RWPE2 (cell line): ENCODE measurements at places on chromosomes 2 and 18.

DNA sequence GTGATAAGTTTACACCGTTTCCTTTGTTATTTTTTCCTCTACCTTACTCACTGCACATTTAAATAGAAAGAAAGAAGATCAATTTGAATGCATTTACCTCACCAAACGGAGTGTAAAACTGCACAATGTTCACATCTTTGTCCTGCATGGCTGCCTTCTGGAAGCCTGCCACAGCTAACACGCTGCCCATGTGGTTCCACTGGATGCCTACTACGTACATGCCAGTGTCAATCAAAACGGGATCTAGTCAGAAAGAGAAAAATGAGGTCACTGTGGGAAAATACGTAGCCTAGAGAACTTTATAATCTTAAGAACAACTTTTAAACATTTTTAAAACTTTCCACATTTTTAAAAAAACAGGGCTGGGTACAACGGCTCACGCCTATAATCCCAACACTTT lies 16.4 kb downstream of the WDR35 start:
- DNase-seq, result no peak

DNA sequence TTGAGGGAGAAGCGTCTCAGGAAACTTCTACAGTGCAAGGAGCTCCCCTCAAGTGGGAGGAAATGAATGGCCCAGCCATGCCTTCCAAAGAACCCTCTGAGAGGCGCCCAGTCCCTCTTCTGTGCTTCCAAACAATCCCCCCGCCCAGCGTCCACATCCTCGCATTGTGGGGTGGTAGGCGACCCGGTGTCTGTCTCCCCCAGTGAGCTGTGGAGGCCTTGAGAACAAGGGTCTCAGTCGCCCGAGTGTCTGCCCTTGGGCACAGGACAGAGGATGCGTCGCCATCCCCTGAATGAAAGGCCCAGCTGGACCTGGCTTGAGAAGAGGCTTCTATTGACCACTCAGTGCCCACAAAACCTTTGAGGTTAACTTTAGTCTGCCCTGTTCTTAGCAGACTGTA lies 29.7 kb downstream of the INPP5D start:
- DNase-seq, result no peak

GRCh38 chr2:103656558-103656957 lies 894.7 kb downstream of the TMEM182 start:
- no peak for DNase-seq

GRCh38 chr2:230891509-230891908 lies 26.8 kb downstream of the ITM2C start:
- no peak for DNase-seq

GRCh38 chr2:185785851-185786473 lies 47.4 kb downstream of the FSIP2 start:
- DNase-seq, result no peak

- no peak for DNase-seq
Measured at GRCh38 chr2:72137498-72138010, 10.1 kb downstream of the CYP26B1 start.

GRCh38 chr18:68263481-68263880 lies 451.4 kb downstream of the TMX3 start:
- DNase-seq, result no peak

- DNase-seq, result no peak
Measured at GRCh38 chr2:238306672-238306998, 13.7 kb upstream of the TRAF3IP1 start.

- no peak for DNase-seq
Measured at GRCh38 chr2:121665504-121665903, 16.2 kb upstream of the CLASP1 start.

DNA sequence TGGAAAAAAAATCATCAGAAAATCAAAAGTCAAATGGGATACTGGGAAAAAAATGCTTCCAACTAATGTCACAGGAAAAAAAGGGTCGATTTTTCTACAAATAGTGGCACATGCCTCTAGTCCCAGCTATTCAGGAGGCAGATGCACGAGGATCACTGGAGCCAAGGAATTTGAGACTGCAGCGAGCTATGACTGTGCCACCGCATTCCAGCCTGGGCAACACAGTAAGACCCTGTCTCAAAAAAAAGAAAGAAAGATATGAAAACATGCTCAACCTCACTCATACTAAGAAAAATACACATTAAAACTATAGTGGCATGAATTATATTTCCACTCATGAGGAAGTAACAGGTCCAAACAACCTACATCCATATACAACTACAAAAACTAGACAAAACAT lies 17.9 kb downstream of the MEMO1 start:
- no peak for DNase-seq

DNA sequence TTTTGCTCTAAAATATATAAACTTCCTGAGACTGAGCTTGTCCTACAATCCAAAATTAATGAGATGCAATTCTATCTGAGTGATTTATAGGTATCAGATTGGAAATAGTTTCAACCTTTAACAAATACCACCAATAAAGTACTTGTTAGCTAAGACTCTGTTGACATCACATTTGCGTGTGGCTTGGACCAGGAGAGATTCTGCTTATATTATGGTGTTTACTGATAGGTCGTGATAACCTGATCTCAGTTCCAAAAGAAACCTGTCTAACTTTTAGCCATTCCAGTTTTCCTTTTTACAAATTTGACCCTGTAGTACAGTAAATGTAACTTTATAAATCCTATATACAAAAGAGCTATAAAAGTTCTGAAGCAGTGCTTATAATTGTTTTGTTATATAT lies 78.4 kb upstream of the ABCA12 start:
- no peak for DNase-seq

GRCh38 chr2:215052404-215052803 lies 86.0 kb downstream of the ABCA12 start:
- no peak for DNase-seq

GRCh38 chr2:234994438-234995321 lies 42.9 kb downstream of the SH3BP4 start:
- DNase-seq, result no peak

DNA sequence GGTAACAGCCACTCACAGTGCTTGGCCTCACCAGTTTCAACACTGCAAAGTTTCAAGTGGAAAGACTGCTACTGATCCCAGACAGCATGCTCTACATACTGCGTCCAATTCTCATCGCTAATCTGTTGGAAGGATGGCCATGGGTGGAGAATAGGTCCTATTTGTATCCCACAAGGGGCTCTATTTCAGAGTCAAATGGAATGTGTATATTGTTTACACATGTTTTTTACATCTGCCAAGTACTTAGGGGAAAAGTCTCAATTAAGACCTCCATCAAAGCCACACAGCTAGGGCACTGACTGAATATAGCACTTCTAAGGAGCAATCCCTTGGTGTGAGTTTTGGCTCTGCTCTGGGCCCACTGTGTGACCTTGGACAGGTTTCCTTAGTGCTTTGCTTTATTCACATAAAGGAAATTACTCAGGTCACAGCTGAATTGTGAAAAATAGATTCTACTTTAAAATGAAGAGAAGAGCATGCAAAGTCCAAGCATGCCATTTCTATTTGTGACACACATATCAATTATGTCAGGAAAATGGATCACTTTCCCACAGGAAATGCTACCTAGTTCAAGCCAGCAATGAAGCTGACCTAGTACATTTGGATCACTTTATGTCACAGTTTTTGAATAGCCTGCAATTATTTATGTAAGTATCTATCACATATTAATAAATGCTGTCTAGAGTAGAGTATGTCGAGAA lies 112.9 kb upstream of the STK17B start:
- DNase-seq, result no peak

- peak; percentile 31 for DNase-seq
Measured at GRCh38 chr2:108916122-108916795, 72.8 kb downstream of the EDAR start.

DNA sequence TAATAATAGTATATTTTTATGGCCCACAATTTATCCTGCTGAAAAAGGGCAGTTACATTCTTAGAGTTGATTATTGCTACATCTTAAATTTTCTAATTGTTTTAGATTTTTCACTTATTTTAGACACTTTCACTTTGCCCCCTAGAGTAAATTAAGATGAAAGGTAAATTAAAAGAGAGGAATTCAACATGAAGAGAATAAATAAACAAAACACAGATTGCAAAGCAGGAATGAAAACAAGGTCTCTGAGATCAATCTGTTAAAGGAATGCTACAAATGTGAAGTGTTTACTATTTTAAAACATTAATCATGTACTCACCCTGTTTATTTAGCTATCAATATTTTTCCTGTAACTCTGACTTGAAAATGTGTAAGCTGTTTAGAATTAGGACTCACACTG lies 113.5 kb upstream of the ETAA1 start:
- DNase-seq, result no peak

DNA sequence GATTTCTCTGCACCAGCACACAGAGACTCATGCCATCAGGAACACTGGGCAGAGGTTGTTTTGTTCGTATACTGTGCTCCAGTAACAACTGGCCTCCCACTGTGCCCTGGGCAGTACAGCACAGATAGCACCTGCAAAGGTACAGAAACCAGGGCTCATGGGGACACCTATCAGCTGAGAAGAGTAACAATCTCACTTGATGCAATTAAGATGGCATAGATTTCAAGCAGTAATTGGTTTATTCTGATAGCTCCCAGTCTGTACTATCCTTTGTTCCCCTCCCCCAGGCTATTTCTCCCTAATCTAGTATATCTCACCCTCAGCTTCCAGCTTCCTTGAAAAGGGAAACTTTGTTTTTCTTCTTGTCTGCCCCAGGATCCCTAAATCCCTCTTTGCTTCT lies 343.9 kb upstream of the MMADHC start:
- DNase-seq, result no peak

DNA sequence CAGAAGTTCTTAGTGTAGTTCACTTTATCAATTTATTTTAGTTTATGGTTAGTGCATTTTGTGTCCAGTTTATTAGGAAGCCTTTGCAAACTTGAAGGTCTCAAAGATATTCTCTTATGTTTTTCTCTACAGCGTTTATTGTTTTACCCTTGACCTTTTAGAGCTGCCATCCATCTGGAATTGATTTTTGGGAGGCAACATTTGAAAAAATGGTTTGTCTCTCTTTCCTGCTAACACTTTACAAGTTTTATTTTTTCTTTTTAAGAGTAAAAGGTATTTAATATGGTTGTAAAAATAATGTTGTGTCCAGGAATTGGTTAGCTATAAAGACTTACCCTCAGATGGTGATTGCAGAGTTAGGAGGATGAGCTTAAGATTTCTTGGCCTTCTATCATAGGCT lies 14.0 kb downstream of the GORASP2 start:
- no peak for DNase-seq
